ENCODE measurements at places on chromosomes 11 and 22.
A peak's percentile ranks its signal among the peaks of the same experiment; 100 is the strongest.

- DNase-seq, result peak; percentile 35
Observed at GRCh38 chr11:396511-396947, 2.5 kb downstream of the PKP3 start.

DNA sequence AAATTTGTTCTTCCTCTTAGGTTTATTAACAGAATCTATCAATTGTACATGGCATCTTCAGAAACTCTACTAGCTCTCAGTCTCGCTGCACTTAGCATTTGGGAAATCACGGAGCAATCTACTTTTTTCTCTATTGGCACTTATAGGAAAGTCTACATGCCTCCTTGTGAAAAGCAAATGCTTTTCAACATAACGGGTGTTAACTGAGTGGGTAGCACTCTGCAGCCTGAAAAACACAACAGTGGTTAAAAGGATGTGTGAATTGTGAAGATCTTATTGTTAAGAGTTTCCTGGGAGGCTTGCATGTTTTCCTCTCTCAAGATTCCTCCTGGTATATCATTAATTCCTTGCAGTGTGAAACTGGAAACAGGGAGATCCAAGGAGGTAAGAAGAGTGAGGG, 204.2 kb upstream of the SESN3 start:
- no peak for DNase-seq

DNA sequence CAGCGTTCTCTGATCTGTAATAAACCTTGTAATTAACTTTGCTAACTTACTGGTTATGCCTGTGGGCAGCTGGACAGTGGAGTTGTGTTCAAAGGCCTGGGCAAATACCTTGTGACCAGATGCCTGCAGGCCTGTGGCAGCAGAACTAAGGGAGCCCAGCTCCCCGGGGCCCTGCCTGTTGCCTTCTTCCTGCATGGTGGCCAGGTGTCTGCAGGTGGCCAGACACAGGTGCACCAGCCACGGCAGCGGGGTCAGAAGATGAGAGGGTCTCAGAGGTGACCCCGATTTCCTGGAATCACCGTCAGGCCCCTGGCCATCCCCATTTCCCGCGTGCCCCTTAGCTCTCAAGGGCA, 127.2 kb downstream of the OSBP2 start:
- DNase-seq, result no peak

- peak; percentile 81 for DNase-seq
Observed at GRCh38 chr11:62081378-62082291, 42.2 kb upstream of the INCENP start.

- DNase-seq, result no peak
Observed at GRCh38 chr22:18130018-18130417, 19.4 kb downstream of the TUBA8 start.

DNA sequence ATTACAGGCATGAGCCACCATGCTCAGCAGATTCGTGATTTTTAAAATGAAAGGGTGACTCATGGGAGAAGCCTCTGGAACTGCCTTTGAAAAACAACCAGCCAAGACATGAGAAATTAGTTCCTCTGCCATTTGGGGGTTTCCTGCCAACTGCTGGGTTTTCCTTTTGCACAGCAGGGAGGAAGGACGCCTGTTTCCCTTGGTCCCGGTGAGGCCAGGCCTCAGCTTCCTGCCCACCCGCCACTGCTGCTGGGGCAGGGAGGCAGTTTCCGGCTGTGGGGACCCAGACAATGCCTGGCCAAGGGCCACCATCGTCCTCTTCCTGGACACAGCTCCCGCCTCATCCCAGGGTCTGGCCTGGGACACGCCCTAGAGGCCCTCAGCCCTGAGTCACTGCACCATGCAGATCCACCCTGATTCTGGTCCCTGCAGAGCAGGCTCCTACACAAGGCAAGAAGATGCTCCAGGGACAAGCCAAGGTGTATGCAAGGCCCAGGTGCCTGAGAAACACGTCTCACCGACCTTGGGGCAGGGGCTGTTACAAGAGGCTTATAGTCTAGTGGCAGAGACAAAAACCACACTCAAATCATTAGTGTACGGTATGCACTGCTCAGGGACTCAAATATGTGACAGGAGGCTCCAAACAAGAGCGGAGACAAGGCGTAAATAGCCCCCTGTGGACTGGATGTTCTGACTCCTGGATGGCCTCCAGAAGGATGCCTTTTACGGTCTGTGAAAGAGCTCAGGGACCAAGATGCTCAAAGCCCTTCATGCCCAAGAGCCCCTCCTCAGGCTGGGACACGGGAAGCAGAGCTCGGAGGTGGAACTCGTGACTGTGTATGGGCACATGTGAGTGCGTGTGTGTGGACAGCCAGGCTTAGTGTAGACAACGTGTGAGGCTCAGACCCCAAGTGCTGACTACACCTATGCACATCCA, 10.0 kb downstream of the PPM1F start:
- peak; percentile 19 for DNase-seq

- peak; percentile 51 for DNase-seq
Observed at GRCh38 chr11:61080526-61080925, 21.8 kb upstream of the CD5 start.

- DNase-seq, result no peak
Observed at GRCh38 chr22:50047346-50047745, 10.8 kb downstream of the TTLL8 start.

DNA sequence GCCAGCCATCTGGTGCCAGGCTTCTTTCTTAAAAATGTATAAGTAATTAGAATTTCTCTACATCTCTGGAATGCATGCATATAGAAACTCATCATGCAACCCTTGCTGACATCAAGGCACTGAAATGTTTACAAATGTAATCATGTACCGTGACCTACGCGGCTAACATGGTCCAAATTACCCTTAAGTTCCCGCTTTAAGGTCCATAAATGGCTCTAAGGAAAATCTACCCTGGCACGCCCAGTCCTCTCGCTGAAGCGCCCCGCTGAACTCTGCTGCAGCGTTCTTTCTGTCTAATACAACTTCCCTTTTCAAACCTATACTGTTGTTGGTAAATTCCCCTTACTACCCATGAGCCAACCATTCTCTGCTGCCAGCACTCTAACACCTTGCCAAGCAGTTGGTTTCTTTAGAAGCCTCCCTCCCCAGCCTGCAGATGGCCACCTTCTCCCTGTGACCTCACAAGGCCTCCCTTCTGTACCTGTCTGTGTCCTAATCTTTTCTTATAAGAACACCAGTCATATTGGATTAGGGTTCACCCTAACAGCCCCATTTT, 13.5 kb upstream of the HMOX1 start:
- DNase-seq, result no peak

GRCh38 chr11:67436459-67437081, 912 bp downstream of the PTPRCAP start:
- DNase-seq, result peak; percentile 67

DNA sequence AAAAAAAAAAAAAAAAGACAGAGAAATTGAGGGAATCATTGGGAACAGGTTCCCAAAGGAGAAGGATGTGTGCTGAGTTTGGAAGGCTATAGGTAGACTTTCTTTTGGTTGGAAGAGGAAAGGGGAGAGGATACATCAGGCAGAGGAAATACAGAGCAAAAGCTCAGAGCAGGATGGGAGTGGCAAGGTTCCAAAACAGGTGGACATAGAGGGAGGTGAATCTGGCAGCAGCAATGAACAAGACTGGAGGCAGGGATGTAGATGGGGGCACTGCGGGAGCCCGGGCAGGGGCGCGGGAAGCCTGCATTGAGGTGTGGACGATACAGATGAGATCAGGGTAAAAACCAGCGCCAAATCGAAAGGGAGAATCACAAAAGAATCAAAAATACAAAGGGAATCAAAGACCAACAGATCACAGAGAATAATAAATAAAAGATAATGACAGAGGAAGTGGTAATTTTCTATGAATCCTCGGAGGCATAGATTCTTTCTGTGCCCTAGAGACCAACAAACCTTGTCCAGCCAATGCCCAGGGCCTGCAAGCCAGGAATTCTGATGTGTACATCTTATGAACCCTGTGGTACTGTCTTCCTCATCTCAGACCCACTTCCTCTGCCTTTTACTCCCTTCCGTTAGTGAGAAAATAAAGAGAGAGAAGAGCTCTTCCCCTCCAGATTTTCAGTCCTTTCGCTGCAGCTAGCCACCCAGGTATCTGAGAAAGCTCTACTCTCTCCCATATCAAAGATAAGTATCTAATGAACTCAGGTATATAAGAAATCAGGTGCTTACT, 70.3 kb downstream of the SLC1A2 start:
- DNase-seq, result no peak

- no peak for DNase-seq
Observed at GRCh38 chr11:15493921-15494620, 379.3 kb downstream of the INSC start.

GRCh38 chr11:116840224-116840745, 2.9 kb upstream of the APOA1 start:
- DNase-seq, result no peak

GRCh38 chr11:114243461-114244372, 52.5 kb upstream of the NNMT start:
- no peak for DNase-seq

- DNase-seq, result no peak
Observed at GRCh38 chr22:36253523-36254490, 874 bp downstream of the APOL1 start.

GRCh38 chr11:44224867-44225501, 85.0 kb downstream of the ALX4 start:
- DNase-seq, result no peak

All from CD4-positive, alpha-beta T cell treated with Interleukin-12 subunit alpha and Interleukin-12 subunit beta, for 1 hour (primary cell).